AG10803 (cell line): ENCODE measurements at places on chromosomes 3 and 15.

- DNase-seq: no peak
Measured at GRCh38 chr3:51382947-51383578, 2.0 kb upstream of the MANF start.

DNA sequence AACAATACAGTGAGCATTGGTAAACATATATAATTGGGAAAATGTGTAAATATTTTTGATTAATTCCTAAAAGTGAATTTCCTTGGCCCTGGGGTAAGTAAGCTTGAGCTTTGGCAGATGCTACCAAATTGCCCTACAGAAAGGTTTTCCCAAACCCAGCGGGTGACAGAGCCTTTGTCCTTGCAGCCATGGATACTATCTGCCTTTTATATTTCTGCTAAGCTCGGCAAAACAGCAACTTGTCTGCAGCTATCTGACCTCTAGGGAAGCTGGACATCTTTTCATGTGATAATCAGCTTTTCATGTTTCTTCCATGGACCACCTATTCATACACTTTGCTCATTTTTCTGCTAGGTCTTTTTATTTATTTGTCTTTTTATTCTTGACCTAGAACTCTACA, 64.7 kb upstream of the SEC22A start:
- DNase-seq: no peak

GRCh38 chr3:189276444-189277219, 104.9 kb downstream of the TPRG1 start:
- DNase-seq: peak; percentile 94

- DNase-seq: no peak
Measured at GRCh38 chr3:120634539-120634938, 38.4 kb downstream of the NDUFB4 start.

DNA sequence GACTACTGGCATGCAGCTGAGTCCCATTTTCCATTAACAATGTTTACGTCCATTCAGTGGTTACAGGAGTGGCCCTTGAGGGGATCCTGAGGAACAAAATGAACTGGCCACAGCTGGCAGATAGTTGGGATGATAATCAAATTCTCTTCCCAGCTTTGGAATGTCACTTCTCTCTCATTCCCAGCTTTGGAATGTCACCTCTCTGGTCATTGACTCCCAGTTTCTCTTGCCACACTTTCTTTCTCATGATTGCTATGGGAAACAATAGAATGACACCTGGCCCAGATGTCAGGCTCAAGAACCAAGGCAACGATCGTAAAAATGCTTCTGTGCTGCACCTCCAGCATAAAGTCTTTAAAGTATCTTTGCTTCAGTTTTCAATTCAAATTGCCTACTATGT, 34.0 kb downstream of the ATP13A4 start:
- DNase-seq: no peak

DNA sequence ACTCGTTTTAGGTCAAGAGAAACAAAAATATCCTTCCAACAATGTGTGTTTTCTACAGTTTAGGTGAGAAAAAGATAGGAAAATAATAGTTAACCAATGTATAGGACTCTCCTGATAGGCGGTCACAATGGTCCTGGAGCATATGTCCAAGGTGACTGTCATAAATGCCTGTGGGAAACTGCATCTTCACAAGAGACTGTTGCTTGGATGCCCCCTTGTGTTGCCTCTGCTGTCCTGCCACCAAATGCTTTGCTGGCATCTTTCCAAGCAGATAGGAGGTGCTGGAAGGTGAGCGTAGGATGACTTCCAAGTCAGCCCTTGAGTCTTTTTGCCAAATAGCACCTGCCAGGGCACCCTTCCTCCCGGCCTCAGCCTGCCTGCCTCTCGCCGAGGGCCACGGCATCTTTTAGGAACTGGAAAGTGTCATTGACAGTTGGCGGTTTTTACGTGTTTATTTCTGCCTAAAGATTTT, 24.1 kb upstream of the SACM1L start:
- DNase-seq: no peak

DNA sequence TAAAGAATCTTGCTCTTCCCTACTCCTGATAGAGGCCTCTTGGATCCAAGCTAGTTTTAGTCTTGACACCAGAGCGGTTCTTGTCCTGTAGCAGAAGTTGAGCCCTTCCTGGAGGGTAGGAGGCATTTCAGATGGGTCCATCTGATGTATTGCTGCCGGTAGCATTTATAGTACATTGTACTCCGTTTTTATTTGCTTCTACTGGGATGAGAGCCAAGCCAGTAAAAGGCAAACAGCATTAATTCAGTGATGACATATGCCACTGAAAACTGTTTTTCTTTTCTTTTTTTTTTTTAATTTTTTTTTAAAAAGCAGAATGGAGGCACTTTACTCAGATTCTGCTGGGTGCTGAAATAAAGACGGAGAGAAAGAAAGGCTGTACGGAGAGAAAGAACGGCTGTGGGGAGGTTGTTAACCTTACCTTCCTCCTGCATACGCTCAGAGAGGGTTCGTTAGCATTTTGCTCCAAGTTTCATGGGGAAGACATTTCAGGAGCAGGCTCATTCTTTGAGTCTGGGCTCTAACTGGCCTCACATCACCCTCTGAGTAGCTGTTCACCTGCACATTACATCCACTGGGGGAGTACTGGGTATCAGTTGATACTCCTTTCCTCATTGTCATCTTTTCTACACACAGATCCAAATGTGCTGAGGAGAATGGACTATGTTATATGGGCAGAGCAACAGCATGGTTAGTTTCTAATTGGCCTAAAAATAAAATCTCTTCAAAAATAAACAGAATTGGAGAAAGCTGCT, 161.5 kb downstream of the FEZF2 start:
- no peak for DNase-seq

DNA sequence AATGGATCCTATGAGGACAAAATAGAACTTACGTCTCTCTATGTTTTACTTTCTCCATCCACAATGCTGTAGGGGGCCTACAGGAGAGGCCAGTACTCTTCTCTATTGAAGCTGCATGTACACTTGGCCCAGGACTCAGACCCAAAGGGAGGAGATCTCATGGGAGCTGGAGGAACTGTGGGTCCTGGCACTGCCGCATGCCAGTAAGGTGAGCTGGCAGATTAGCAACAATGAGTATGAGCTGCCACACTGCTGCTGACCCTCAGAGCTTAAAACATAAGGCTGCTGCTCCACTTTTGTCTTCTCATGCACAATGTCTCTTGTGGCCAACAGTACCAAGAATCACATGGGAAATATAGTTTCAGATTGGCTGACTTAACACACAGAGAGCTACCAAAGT, 57.8 kb upstream of the TBC1D5 start:
- DNase-seq: no peak

- no peak for DNase-seq
Measured at GRCh38 chr3:32325927-32326326, 65.7 kb upstream of the CMTM7 start.

DNA sequence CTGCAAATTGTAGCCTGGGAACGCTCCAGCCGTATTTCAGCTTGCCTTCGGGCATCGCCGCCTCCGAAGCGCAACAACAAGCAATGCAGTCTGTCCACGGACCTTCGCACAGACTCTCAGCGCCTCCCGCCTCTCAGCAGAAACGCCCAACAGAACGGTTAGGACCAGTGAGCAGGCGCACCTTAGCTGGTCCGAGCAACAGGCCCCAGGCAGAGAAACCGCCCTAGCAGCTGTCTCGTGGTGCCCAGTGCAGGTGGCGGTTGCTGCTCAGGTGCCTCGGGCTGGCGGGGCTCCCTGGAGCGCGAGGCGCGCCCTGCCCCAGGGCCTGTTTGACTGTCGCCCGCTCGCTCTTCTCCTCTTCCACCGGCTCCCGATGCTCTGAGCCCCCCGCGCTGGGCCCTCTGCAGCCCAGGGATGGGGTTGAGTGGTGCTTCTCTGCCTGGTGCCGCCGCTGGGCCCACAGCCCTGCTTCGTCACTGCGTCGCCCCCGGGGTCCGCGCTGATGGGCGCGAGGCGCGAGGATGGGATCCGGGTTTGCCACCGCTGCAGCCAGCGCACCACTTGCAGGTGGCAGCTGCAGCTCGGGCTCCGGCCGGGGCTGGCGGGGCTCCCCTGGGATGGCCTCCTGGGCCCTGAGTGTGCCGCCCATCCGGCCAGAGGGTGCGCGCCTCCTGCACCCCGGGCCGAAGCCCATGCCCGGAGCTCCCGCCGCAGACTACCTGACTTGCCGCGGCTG, 268.4 kb upstream of the FRG2C start:
- no peak for DNase-seq

GRCh38 chr3:48477959-48478520, 25.9 kb downstream of the SHISA5 start:
- DNase-seq: no peak

GRCh38 chr3:64518496-64518895, 169.3 kb downstream of the ADAMTS9 start:
- no peak for DNase-seq

DNA sequence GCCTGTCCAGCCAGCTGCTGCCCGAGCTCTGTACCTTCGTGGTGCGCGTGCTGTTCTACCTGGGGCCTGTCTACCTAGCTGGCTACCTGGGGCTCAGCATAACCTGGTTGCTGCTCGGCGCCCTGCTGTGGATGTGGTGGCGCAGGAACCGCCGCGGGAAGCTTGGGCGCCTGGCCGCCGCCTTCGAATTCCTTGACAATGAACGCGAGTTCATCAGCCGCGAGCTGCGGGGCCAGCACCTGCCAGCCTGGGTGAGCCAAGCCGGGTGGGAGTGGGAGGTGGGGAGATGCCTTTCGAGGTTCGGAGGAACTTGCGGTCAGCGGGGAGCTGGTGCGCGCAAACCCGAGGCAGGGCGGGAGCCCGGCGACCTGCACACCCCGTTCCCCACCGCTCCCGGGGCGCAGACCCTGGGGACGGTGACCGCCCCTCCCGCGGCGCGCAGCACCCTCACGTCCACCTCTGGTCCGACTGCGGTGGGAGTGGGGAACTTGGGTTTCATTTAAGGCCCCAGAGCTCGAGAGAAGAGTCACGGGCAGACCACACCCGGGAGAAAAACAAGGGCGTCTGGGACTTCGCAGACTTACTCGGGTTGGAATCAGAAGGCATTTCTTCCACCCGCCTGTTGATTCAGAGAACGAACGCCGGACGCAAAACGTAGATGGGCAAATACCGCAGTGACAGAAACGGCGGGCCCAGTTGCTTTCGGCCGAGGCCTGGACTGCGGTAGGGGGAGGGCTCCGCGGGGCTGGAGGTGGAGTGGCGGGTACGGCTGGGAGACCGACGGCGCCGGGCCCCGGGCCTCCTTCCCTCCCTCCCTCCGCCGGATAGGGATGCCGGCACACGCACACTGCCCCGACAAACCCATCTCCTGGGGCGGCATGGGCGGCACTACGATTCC, 708 bp downstream of the ESYT3 start:
- no peak for DNase-seq

- DNase-seq: peak; percentile 43
Measured at GRCh38 chr3:52210550-52211046, 12.6 kb downstream of the ALAS1 start.

- no peak for DNase-seq
Measured at GRCh38 chr15:40716165-40716564, 21.2 kb downstream of the RAD51 start.

GRCh38 chr15:94322141-94322540, 90.8 kb downstream of the MCTP2 start:
- peak; percentile 68 for DNase-seq

DNA sequence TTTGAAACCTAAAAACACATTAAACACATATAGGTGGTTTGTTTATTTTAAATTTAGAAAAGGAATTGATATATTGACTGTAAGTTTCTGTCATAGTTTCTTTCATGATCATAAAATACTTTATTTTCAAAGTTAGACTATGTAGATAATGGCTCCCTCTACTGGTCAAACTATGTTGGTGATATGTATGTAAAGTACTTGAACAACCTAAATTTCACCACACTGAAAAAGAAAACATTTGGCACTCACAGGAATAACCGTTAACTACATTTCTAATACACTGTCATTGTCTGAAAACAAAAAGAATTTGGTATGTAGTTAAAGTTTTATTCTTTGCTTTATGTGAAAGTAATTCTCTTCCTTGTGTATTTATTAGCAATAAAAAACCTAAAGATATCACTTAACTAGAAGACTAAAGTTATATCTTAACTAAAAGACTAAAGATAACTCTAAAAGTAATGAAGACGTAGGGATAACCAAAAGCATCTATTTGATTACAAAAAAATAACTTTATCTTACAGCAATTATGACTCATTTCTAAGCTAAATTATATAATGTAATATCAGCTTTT, 427.5 kb downstream of the VGLL3 start:
- DNase-seq: peak; percentile 46

DNA sequence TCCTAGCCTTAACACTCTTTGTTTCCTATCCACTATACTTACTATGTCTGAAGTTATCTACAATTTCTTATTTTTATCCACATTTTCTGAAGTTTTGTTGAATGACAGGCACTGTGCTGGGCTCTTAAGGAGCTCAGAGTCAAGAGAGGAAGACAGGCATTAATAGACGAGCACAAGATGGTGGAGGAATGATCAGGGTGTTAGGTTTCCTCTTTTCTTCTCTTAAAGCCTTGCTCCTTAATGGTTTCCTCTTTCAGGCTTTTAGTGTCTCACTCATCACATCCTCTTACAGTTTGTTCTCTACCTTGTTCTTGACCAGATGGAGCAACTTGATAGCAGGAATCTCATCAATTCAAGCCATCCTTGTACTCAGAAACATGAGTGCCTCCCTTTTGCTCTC, 52.9 kb upstream of the BCL6 start:
- DNase-seq: no peak

DNA sequence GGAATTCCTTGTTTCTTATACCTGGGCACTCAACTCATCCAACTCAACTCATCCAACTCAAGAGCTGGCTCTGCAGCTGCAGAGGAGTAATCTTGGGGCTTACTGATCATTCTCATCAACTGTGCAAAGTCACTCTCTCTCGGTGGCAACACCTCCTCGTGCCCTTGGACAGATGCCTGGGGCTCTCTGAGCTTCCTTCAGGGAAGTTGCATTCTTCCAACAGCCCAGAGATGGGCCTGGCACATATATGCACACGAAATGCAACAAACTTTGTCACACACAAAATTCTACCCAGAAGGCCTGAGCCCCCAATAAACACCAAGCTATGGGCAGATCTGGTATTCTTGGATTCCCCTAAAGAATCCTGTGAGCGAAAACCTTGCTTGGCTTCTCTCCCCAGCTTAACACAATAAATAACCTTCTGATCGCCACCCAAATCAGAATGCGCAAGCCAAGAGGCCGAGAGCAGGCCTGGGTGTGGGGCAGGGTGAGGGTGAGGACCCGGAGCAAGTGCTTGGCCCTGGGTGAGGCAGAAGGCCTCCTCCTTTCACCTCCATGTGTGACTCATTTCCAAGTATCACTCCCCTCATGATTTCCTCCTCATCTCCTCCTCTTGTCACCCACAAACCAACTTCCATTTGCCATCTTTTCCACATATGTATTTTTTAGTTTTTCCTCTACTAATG, 15.4 kb downstream of the TGM5 start:
- no peak for DNase-seq

DNA sequence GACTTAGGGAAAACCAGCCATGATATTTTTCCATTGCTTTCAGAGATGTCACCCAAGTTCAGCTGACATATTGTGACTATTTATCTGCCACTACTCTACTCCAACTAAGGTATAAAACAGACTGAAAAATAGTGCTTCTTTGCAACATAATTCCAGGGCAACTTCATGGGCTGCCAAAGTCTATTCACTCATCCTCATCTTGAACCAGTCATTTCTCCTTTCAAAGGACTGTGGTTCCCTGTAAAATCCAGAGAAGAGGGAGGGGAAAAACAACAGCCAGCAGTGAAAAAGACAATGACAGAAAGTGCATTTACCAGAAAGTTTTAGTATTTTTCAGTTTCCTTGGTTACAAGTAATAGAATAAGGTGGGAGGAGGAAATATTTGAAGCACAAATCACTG, 191.1 kb downstream of the EFHB start:
- DNase-seq: no peak
